DMS79 treated with DMSO at 0.1 percent for 48 hours (cell line): ENCODE measurements at places on chromosomes 3 and 15.

DNA sequence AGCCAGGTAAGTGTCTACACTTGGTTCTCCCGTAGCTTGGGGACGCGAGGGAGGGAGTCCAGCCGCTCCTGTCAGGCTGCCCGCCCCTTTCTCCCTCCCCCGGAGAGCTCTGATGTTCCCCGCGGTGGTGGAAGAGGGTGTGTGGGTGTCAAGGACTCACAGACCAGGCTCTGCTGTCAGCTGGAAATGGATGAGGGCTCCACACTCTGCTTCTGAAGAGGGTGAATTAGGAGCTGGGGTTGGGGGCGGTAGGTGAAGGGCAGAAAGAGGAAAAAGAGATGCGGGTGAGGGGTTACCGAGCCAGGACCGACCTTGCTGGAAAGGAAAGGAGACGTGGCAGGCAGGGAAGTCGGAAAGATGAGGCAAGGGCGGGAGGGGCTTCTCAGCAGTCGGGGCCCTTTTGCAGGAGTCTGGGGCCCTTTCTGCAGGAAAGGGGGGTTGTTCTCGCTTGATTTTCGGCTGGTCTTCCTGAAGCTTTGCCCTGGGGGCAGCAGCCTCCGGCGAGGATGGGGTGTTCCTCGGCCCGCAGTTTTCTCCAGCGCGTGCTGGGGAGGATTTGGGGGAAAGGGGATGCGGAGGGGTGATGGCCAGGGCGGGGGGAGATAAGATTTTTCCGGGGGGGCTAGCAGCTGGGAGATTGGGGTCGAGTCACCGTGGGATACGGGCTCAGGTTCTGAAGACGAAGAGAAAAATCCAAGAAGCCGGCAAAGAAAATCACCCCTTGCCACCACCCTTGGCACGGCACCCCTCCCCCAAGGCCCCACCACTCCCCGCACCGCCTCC, 602 bp upstream of the BAHD1 start:
- DNase-seq = peak; percentile 41

GRCh38 chr3:38039899-38040261, 872 bp downstream of the DLEC1 start:
- DNase-seq = no peak

DNA sequence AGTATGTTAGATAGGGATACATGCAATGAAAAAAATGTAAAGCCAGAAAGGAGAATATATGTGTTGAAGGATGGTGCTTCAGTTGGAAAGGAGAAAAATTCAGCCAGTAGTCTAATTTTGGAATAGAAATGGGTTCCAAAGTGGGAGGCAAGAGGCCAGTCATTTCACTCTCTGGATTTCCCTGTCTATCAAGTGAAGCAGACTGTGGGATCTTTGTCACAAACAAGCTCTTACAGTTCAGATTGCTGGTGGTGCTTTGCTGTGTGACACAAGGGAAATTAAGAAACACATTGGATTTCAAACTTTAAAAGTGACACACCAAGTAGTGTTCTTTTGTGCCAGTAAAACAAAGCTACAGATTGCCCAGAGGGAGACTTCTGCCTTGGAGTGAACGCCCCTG, 82.0 kb upstream of the BFSP2 start:
- DNase-seq = no peak

DNA sequence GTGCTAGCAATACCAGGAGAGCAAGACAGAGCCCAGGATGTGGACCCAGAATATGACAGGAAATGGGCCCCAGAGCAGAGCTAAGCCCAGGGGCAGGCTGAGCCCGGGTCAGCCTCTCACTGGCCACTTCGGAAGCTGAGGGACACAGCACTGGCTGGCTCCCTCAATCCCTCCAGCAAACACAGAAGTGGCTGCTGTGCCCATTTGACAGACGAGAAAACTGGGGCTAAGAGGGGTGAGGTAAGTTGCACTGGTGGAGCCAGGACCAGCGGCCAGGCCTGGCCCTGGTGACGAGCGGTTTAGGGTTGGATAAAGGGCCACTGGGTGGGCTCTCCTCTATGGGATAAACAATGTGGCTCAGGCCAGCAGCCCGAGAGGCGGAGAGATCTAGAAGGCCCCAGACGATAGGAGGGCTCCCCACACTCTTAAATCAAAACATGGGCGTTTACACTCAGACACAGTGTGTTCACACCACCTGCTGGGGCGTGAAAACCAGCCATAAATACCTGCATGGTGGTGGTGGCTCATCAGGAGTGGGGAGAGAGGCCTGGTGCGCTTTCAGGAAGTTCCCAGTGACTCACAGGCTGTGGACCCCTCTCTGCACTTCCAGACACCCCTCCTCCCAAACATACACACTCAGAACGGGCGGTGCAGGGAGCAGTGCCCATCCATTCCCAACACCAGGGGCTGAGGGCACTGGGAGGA, 12.0 kb upstream of the LINGO1 start:
- no peak for DNase-seq

DNA sequence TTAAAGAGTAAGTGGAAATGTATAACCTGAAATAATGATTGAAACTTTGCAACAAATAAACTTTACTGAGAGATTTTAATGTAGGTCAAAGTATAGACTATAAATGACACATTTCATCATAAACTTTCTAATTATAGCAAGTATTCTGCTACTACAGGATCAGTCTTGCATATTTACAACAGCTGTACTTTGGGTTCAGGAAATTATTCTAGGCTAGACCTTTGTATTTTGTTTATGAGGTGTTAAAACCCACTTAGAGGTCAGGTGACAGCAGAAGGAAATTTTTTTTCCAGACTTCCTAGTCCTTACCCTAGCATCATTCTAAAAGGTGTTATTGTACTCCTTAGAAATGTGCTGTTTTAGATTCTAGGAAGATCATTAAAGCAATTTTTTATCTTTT, 2.3 kb downstream of the RNF7 start:
- DNase-seq = peak; percentile 22
